ENCODE measurements at places on chromosomes 4 and X.

GRCh38 chr4:184534511-184535391, 60.4 kb upstream of the IRF2 start:
- peak; percentile 84 for DNase-seq

DNA sequence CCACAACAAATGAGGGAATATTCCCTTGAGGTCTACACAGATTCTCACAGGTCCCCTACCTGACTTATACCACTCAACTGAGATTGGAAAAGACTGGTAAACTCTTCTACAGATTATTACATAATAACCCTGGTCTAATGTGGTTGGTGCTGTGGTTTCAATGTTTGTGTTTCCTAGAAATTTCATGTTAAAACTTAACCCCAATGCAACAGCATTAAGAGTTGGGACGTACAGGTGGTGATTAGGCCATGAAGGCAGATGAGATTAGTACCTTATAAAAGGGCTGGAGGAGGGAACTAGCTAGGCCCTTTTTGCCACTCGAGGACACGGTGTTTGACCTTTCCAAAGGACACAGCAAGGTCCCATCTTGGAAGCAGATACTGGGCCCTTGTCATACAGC, 84.3 kb upstream of the TAPT1 start:
- DNase-seq, result no peak

- DNase-seq, result no peak
Observed at GRCh38 chr4:161359491-161359890, 804.3 kb downstream of the FSTL5 start.

DNA sequence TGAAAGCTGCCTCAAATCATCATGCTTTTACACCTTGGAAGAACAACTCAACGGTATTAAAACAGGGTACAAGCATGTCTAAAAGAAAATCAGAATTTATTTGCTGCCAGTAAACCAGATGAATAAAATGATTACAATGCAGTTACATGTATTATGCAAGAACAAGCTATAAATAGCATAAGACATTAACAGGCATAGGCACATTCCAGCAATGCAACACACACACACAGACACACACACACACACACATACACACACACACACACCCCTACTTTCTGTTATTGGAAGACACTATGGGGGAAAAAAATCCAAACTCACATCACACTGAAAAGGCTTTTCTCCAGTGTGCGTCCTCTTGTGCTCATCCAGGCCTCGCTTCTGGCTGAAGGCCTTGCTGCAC, 212.5 kb downstream of the PRDM5 start:
- peak; percentile 57 for DNase-seq

- no peak for DNase-seq
Observed at GRCh38 chr4:27305246-27305645, 444.6 kb downstream of the STIM2 start.

- DNase-seq, result no peak
Observed at GRCh38 chr4:10201381-10202223, 85.0 kb upstream of the WDR1 start.

GRCh38 chr4:102624505-102624904, 123.3 kb downstream of the NFKB1 start:
- no peak for DNase-seq

GRCh38 chr4:123230061-123230460, 166.5 kb upstream of the SPRY1 start:
- DNase-seq, result no peak

GRCh38 chr4:76703123-76703490, 194.8 kb downstream of the SOWAHB start:
- no peak for DNase-seq

DNA sequence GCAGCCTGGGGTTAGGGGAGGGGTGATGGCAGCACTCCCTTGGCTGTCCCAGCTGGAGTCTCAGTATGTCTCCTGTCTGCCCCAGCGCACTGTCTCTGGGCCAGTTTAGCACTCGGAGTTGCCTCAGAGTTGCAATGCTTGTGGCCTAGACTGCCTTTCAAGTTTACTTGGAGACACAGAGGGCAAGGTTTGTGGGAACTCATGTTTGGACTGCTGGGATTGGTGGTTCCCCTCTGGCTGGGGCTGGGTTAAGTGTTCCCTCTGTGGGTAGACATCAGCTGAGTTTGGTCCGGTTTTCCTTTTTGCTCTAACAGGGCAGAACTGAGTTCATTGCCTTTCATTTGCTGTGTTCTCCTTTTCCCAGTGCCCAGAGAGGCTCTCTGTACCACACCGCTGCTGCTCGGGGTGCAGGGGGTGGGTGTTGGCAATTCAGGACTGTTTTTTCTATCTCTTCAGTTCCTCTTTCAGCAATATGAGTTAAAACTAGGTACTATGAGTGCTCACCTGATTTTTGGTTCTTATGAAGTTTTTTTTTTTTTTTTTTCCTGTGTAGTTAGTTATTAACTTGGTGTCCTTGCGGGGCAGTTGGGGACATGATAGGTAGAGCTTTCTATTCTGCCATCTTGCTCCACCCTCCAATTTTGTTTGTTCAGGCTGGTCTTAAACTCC, 17.2 kb downstream of the RAB33B start:
- DNase-seq, result no peak

- no peak for DNase-seq
Observed at GRCh38 chr4:3235581-3235980, 13.4 kb upstream of the MSANTD1 start.

DNA sequence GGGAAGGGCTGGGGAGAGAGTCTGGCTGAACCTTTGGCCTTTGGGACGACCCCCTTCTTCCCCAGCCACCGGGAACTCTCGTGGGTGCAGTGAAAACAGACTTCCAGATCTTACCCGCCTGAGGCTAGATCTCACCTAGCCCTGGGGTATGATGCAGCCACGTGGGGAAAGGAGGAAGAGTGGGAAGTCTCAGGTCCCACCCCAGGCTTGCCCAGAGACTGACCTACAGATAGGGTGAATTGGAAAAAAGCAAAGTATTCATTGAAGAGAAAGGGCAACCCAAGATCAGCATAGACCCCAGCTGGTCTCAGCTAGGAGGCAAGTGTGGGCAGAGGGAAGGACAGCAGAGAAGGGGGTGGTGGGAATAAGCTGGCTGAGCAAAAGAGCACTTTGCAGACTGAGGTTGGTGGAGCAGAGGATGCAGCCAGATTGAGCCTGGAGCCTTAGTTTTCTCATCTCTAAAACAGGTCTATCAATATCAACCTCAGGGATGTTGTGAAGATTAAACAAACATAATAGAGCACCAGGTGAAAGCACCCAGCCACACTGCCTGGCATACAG, 4.2 kb upstream of the EFNB1 start:
- no peak for DNase-seq

GRCh38 chr4:152221816-152222516, 313.9 kb downstream of the FBXW7 start:
- no peak for DNase-seq

- DNase-seq, result no peak
Observed at GRCh38 chrX:69161786-69162349, 3.4 kb downstream of the PJA1 start.

DNA sequence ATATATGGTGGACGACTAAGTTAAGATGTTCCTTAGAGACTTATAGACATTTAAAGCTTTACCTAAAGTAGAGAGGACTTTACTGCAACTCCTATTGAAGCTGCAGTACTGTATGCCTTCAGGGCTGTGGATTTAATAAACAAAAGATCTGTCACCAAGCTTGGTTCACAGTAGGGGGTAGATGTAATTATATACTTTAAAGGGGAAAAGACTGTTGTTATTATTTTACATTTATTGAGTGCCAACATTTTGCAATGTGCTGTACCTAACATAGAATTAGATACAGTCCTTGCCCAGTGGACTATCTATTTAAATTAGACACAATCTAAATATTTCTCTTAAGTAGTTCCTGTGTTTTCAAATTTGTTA, 67.2 kb downstream of the SLIT2 start:
- DNase-seq, result no peak

DNA sequence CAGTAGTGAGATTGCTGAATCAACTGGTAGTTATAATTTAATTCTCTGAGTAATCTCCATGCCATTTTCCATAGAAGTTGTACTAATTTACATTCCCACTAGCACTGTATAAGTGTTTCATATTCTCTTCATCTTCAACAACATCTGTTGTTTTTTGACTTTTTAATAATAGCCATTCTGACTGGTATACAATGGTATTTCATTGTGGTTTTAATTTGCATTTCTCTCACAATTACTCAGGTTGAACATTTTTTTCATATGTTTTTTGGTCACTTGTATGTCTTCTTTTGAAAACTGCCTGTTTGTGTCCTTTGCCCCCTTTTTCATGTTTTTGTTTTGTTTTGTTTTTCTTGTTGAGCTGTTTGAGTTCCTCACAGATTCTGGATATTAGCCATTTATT, 880.2 kb downstream of the RAPGEF2 start:
- DNase-seq, result no peak
